ENCODE measurements at places on chromosomes 4 and X.

- DNase-seq = peak; percentile 13
These were observed 83.9 kb upstream of the SPANXB1 start for GRCh38 chrX:140918398-140919038.

- no peak for DNase-seq
These were observed 3.5 kb upstream of the UGT2A2 start for GRCh38 chr4:69642961-69643360.

GRCh38 chrX:31889088-31889487 is 817.2 kb upstream of the FTHL17 start:
- no peak for DNase-seq

DNA sequence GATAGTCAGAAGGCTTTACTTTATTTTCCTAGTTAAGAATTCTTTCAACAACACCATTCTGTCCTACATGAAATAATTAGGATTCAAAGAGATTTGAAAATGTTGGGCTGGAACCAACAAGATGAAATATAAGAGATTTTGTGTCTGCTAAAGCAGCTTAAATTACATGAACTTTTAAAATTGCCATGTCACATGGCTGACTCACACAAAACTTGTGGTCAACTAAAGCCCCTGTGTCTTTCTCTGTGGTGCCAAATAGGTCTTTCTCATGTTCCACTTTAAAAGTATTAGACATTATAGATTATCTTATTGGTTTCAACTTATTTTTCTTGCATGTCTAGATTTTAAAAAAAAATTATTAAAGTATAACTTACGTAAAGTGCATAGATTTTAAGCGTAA is 60.8 kb upstream of the FHL1 start:
- DNase-seq = no peak
